ENCODE measurements at places on chromosomes 2 and 18.

DNA sequence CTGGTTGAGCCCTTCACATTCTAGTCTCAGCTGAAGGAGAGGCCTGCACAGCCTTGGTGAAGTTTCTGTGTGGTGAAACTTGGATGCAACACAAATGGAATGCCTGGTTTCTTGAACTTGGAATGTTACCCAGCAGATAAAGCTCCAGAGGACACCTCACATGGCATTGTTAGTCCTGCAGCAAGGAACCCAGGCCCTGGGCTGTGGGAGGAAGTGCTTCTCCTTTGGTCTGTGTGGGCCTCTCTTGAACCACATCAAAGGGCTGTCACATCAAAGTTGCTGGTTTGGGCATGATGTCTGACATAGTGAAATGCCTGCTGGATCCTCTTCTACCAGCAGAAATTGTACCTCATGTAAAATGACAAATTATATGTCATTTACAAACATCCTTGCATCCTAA, 198.5 kb downstream of the FHOD3 start:
- no peak for DNase-seq

DNA sequence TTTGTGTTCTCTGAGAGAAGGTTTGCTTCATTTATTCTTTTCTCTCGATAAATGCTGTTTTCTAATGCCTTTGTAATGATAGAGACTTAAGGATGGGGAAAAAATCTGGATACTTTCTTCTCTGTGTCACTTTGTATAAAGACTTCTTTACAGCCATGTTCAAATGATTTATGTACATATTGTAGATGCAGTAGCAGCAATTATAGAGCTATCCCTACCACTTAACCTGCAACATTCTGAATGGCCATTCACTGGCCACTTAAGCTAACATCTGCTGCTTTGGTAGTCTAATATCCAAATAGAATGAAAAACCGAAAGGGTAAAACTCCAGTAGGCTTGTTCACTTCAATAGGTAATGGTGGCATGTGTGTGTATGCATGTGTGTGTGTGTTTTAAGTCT, 97.8 kb downstream of the CSRNP3 start:
- no peak for DNase-seq

DNA sequence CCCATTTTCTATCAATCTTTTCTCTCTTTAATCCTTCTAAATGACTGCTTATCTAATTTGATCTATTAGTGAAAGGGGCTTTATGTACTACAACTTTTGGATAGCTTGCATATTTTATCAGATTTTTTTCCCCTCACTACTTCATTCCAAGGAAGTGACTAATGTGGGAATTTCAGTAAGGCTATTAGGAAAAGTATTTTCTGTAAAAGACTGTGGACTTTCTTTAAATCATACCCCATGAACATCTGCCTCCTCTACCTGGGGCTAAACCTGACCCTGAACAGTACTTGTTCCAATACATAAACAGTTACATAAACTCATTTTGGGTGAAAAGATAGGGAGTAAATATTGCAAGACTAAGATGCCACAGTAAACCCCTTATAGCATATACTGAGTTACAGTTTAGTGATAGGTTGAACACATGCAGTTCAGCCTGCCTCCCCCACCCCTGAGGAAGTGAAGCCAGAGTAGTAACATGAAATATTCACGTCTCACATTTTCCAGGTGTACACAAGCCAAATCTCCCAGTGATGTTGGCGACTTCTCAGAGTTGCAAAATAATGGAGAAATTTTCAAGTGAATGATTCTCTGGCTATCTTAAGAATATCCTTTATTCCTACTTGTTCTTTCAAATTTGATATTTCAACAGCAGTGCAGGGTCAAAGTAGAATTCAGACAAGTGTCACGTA, 590.9 kb upstream of the ZEB2 start:
- peak; percentile 77 for DNase-seq

- no peak for DNase-seq
Measured at GRCh38 chr2:111522231-111522768, 361.7 kb downstream of the ANAPC1 start.

DNA sequence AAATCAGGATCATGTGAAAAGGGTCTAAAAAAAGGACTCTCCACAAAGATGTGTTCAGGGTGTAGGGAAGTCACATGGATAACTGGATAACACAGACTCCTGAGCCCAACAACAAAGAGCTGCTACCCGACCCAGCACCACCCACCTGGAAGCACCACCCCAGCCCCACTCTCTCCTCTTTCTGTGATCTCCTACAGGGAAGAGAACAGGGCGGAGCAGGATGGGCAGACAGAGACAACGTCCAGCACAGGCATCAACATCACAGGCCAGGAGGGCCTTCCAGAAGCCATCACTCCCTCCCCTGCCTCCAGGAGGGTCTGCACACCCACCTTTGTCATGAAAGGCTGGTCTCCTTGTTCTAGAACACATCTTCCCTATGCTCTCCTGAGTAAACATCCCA, 1.3 kb upstream of the CIB4 start:
- no peak for DNase-seq

DNA sequence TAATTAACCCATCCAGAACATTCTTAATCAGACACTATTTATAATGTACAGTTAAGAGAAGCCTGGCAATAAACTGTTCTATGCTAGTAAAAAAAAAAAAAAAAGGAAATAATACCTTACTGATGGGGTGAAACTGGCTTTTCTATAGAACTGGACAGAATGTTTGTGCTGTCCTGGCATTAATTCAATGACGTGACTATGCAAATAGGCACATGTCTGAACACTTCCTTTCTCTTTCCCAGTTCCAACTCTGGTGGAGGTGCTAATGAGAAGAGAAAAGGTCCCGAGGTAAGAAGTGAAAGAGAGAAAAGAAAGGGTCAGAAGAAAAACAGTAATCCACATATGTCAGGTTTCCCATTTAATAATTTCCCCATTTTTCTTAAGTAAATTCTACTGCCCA, 508.4 kb downstream of the ZEB2 start:
- DNase-seq: no peak

DNA sequence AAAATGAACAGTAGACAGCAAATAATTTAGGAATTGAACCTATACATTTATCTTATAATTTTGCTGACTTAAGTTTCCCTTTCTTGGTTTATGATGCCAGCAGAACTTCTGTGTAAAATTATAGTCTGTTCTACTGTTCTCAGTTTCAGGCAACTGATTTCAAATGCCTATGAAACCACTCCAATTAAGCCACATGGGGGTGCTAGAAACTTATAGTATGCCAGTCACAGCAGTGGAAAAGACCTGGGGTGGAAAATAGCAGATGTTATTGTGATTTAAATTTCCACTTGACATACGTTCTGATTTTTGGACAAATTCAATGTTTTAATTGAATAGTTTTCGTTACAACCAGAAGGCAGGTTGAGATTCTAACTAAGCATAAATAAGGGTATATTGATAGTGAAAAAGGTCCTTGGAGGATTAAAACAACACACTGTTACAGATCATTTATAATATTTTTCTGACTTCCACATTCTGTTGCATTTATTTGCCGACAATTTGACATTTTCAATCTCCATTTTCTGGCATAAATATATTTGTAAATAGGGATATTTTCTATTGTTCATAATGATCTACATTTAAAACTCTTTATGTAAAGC, 61.4 kb downstream of the CPS1 start:
- peak; percentile 69 for DNase-seq

Data from ELR (cell line).